ENCODE measurements at places on chromosomes 13 and 19.
A peak's percentile ranks its signal among the peaks of the same experiment; 100 is the strongest.

- DNase-seq: no peak
Measured at GRCh38 chr13:78015782-78016181, 97.2 kb upstream of the EDNRB start.

DNA sequence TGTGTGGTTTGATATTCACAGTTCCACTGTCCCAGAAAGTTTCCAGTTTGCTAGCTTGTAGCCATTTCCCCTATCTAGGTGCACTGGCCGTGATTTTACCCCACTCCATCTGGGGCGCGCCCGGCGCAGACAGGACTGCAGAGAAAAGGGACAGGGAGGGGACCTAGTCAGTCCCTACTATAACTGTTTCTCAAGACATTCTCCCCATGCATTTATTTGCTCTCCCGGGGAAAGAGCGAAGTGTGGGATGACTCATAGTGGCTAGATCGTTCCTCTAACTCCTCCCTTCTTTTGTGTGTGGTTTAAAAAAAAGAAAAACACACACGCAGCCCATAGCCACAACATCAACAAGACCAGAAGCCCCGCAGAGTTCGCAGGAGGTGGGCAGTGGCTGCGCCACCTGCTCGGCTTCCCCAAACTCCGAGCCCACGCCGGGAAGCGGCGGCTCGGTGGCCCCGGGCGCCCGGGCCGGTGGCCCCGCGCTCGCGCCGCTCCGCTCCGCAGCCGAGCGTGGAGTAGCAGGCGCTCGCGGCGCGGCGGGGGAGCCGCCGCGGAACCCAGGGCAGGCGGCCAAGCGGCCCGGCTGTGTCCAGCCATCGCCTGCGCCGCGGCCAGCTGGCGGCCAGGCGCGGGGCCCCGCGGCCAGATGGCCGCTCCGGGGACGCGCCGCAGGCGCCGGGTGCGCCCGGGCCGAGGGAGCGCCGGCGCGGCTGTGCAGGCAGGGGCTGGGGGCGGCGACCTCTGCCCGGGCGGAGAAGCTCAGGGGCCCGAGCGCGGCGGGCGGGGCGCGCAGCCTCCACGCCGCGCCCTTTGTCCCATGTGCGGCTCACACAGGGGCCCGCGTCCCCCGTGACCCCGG, 653 bp downstream of the TMTC4 start:
- peak; percentile 15 for DNase-seq

- DNase-seq: no peak
Measured at GRCh38 chr13:19345158-19345557, 163.5 kb upstream of the TUBA3C start.

DNA sequence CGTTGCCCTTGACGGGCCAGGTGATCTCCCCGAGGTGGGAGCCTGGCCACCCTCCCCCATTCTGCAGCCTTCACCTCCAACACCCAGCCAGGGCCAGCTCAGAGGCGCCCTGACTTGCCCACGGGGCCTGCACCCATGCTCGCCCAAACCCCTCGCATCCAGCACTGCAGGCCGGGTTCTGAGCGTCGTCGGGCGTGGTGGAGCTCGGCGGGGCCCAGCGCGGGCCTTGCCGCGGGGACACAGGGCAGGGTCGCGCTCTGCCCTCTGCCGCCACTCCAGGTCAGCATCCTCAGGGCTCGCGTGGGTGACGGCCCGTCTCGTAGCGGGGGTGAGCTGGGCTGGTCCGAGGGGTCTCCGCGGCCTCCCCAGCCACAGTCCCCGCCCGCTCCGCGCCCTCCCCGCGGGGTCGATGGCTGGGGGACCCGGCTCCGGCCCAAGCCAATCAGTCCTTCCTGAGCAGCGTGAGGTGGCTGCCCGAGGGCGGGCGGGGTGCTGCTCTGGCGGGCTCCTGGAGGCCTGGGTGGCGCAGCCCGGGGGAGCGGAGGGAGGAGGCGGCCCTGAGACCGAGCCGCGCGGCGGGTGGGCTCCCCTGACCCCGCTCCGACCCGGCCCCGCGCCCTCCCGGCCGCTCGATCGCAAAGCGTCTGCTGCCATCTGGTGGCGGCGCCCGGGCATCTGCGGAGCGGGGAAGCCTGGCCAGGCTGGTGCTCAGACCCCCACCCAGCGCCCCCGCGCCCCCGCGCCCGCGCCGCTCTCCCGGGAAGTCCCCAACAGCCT, 61.4 kb downstream of the CCNE1 start:
- DNase-seq: peak; percentile 60

GRCh38 chr13:94332359-94333096, 147.0 kb downstream of the DCT start:
- no peak for DNase-seq

DNA sequence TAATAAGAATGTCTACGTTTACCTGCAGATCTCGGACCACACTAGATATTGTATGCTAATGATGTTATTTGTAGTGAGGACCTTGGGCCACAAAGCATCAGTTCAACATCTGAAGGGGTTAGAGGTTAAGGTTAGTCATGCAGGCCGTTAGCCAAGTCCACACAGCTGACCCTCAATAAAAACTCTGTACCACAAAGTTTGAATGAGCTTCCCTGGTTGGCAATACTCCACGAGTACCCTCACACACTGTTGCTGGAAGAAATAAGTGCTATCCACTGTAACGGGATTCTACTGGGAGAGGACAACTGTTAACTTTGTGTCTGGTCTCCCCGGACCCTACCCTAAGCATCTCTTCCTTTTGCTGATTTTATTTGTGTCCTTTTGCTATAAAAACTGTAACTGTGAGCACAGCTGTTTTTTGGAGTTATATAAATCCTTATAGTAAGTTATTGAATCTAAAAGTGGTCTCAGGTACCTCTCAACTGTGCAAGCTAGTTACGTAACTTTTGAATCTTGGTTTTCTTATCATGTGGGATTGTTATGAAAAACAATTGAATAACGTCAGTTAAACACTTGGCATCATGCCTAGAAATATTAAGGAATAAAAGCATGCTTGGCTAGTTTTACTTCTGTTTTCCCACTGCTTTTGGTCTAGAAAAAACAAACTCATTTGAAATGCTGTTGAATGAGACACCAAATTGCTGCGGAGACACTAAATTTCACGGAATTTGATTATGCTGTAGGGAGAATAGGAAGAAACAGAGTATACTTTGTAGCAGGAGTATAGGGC, 181.5 kb downstream of the DNAJC3 start:
- no peak for DNase-seq

- no peak for DNase-seq
Measured at GRCh38 chr19:16249826-16250404, 52.2 kb downstream of the AP1M1 start.

GRCh38 chr13:113404723-113405471, 41.0 kb upstream of the GRTP1 start:
- no peak for DNase-seq

- DNase-seq: no peak
Measured at GRCh38 chr13:98327371-98328270, 150.6 kb upstream of the RNF113B start.

DNA sequence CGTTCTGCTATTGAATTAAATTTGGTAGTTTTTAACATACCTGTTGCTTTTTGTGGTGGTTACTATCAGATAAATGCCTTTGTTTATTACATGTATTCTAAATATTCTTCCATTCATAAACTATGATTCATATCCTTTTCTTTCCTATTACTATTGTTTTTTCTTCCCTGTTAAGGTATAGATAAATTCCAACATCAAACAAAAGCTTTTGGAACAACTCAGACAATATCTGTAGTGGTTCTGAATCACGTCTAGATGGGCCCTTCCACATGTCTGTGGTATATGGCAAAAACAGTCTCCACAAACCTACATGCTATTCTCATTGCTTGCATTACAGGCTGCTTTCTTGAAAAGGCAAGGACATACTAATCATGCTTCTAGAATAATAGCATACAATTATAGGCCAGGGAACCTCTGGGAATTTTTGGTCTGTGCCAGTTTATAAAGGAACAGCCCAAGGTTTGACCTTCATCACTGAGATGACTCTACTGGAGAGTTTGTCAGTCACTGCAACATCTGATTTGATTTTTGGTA, 6.4 kb downstream of the LRCH1 start:
- DNase-seq: no peak

DNA sequence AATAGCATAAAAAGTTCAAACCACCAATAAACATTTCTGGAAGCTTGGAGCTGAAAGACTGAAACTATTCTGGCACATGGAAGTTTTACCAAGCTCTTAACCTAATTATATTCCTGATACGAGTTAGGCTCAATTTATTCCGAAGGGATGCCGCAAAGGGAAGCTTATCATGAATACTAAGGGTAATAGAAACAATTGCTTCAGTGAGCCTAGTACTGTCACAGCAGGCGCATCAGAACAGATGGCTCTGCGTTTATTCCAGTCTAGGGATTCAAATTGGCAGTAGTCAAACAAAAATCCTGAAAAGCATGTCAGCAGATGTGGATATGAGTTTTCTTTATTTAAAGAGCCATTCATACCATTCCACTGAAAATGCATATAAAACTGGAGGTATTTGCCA, 779.5 kb downstream of the GPC5 start:
- no peak for DNase-seq

DNA sequence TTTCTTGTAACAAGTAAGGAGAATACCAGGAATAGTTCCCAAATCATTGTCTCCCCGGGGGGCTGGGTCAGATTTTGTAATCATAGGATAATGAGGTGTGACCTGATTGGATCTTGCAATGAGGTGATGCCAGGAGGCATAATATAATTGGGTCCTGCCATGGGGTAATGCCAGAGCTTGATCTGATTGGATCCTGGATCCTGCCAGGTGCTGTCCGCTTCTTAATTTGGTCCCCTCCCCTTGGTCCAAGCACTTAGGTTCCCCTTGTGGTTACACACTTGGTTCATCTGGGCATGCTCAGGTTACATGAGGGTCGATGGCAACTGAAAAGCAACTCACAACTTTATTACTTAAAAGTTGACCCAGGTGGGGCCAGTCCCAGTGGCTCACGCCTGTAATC, 20.1 kb downstream of the RASL11A start:
- DNase-seq: no peak

DNA sequence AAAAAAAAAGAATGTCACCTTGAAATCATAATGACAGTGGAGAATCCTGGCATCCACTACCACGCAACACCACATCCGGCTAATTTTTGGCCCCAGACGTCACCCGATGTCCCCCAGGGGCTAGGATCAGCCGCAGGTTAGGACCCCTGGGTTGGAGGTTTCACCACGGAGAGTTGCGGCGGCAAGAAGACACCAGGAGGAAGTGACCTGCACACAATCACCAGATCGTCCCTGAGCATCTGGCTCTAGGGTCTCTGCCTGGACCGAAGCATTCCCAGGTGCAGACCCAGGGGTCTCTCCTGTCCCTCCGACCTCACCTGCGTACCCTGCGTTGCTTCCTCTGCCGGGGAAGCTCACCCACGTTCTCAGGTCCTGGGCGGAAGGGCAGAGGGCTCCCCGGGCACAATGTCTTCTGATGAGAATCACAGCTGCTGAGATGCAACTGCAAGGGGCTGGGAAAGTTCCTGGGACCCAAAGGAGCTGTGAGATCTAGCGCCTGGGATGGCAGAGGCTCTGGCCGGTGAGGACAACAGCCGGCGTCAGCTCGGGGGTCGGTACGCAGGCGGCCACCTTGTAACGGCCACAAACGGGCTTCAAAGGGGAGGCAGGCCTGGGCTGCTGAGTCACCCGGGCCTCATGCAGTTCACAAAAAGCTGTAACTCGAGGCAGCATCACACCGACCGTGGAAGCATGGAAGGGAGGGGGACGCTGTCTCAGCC, 111.2 kb downstream of the GADD45B start:
- DNase-seq: no peak

- DNase-seq: peak; percentile 76
Measured at GRCh38 chr19:42132851-42133528, 744 bp upstream of the POU2F2 start.

- DNase-seq: no peak
Measured at GRCh38 chr19:2353887-2354592, 6.0 kb upstream of the TMPRSS9 start.

- peak; percentile 15 for DNase-seq
Measured at GRCh38 chr13:46124531-46124966, 19.7 kb upstream of the CPB2 start.

- DNase-seq: no peak
Measured at GRCh38 chr19:33407716-33408115, 34.2 kb downstream of the CEBPG start.

DNA sequence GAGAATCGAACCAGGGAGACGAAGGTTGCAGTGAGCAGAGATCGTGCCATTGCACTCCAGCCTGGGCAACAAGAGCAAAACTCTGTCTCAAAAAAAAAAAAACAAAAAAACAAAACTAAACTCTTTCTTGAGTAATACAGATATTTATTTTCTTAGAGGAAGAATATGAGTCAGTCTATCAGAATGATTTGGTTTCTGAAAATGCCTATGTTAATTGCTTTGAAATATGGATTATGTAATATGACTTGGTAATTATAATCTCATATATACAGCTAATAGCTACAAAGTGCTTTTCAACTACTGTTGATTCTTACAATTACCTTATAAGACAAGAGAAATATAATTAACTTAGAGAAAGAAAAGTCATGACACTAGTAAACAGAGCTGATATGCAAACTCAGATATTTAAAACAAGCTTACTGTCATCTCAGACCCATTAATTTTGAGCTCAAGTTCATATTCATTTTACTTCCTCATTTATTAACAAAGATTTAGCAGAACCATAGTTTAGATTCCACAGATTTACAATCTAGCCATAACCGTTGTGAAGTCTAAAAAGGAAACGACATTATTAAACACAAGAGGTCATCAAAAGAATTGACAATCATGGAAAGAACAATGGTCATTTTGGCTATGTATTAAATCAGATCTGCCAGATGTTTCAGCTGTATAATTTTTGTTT, 88.0 kb downstream of the TBC1D4 start:
- no peak for DNase-seq

- no peak for DNase-seq
Measured at GRCh38 chr13:23709536-23709935, 139.3 kb downstream of the TNFRSF19 start.

DNA sequence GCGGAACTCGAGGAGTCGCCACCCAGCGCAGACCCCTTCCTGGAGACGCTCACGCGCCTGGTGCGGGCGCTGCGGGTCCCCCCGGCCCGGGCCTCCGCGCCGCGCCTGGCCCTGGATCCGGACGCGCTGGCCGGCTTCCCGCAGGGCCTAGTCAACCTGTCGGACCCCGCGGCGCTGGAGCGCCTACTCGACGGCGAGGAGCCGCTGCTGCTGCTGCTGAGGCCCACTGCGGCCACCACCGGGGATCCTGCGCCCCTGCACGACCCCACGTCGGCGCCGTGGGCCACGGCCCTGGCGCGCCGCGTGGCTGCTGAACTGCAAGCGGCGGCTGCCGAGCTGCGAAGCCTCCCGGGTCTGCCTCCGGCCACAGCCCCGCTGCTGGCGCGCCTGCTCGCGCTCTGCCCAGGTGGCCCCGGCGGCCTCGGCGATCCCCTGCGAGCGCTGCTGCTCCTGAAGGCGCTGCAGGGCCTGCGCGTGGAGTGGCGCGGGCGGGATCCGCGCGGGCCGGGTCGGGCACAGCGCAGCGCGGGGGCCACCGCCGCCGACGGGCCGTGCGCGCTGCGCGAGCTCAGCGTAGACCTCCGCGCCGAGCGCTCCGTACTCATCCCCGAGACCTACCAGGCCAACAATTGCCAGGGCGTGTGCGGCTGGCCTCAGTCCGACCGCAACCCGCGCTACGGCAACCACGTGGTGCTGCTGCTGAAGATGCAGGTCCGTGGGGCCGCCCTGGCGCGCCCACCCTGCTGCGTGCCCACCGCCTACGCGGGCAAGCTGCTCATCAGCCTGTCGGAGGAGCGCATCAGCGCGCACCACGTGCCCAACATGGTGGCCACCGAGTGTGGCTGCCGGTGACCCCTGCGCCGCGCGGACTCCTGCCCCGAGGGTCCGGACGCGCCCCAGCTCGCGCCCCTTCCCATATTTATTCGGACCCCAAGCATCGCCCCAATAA, 2.3 kb downstream of the AMH start:
- no peak for DNase-seq

- DNase-seq: no peak
Measured at GRCh38 chr19:11356676-11357550, 1.7 kb downstream of the PLPPR2 start.

All from stimulated activated CD8-positive, alpha-beta memory T cell treated with anti-CD3 and anti-CD28 coated beads, Interleukin-12 subunit alpha, Interleukin-12 subunit beta, amount 100 ng/mL, for 1 hour (primary cell).